IMR-90 (cell line): ENCODE measurements at places on chromosomes 3 and 15. TPM values are rescaled to one million over a fixed set of nuclear protein-coding genes. Genes with fewer than 3 reads are reported as not detected.

DNA sequence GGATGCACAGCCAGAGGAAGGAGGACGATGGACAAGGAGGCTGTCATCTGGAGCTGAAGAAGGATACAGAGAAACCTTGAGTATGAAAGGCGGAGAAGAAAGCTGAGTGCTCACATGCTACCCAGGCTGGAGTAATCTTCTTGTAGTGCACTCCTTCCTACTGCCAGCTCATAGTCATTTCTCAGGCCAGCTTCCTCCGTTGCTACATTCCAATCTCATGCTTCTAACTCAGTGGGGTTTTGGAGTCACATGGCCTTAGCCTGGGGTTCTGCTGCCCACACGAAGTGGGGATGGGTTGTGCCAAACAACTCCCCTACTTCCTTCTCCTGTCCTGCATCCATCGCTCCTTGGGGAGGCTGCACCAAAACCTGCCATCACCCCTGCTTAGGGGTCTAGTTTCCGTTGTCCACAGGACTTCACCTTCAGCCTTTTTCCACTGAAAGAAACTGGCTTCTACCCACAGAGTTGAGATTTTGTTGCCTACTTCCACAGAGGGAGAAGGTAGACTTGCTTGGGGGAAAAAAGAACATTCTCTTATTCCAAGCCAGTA is 239.9 kb downstream of the EPHB1 start:
- DNase-seq: no peak

ITIH1 gene
- total RNA-seq: not detected in 2 replicates

DNA sequence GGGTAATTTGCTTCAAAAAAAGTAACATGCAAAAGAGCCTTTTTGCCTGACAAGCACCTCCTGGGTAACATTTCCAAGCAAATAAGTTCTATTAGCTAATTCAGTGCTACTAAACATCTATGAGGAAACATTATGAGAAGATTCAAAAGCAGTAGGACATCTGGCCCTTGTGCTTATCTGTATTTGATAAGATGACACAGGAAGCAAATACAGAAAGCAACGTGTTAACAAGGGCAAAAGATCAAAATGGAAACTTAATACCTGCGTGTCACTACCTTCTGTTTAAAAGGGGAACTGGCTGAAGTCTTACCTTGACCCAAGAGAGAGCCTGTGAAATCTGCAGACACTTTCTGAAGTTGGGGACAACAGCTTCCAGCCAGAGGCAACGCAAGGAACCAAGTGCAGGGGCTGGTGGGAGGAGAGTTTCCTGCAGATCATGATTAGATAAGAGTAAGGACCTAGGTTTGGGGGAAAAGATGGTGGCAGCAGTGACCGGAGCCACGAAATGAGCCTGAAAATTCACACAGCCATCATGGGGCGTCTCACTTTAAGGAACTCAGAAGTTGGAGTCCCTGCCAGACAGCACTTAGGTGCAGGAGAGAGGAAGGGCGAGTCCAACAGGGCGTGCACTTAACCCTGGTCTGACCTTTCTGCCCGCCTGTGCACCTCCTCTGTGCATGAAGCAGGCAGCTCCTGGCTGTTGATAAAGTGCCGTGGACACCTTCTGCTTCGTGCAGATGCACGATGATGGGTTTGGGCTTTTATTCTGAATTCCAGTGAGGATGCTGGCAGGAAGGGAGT is 153.6 kb upstream of the BHLHE40 start:
- no peak for DNase-seq

- DNase-seq: peak; percentile 91
Measured at GRCh38 chr3:80232760-80233159, 465.0 kb upstream of the ROBO1 start.

CPA3 gene
- total RNA-seq: 0.28 TPM in 1 of 2 replicates, not detected in the other

DNA sequence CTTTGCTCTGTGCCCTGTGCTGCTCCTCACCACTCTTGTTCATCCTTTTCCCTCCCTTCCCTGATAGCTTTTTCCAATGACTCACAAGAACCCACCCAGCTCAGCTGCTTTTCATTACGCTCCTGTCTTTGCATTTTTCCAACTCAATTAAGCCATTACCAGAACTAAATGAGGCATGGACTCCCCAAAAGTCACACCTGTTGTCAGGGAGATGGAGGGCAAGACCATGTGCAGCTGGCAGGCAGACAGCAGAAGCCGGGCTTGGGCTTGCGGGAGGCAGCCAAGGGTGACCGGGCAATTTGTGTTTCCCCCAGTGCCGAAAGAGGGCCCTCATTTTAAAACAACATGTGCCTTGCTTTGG is 64.3 kb downstream of the CASR start:
- DNase-seq: peak; percentile 13

GRCh38 chr3:78785004-78785403 is 982.8 kb downstream of the ROBO1 start:
- peak; percentile 17 for DNase-seq

CKMT1B gene
- total RNA-seq: not detected in 2 replicates

GRCh38 chr3:39381432-39381831 is 1.7 kb upstream of the SLC25A38 start:
- no peak for DNase-seq

C15orf40 gene
- total RNA-seq: 4.4 and 7.0 TPM in 2 replicates
